OCI-LY7 (cell line): ENCODE measurements at places on chromosomes 5 and 9.

DNA sequence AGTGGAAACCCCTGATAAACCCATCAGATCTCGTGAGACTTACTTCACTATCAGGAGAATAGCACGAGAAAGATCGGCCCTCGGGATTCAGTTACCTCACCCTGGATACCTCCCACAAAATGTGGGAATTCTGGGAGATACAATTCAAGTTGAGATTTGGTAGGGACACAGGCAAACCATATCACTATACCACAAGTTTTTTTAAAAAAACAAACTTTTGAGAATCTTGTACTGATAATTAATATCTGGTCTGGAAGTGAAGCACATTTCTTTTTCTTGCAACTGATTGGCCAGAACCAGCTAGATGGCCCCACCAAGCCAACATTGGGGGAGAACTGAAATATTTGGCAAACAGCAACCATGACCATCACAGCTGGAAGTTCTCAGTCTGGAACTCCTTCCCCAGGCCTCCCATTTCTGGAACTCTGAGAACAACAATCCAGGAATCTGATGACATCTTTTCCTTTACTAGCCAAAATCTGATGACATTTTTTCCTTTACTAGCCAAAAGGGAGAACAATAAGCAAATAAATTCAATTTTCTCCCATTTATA is 51.8 kb upstream of the CDKN2B start:
- no peak for DNase-seq

DNA sequence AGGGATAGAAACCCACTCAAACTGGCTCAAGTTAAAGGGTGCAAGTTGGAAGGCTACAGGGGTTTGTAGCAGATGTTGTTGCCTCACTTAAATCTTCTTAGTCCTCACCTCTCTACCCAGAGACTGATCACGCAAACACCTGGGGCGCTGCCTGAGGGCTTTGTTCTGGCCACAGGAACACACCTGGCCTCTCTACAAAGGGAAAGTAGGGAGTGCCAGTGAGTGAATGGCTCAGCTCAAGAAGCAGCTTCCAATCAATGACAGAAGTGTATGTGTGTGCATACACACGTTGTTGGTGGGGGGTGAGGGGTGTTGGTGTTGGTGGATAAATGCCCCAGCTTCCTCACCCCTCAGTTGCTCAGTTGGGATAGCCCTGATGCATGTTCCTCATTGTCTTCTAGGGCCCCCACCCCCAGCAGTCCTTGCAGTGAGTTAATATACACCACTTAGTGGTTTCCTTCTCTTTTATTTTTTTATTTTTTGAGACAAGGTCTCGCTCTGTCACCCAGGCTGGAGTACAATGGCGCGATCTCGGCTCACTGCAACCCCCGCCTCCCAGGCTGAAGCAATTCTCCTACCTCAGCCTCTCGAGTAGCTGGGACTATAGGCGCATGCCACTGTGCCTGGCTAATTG is 30.6 kb upstream of the CTNNA1 start:
- no peak for DNase-seq

DNA sequence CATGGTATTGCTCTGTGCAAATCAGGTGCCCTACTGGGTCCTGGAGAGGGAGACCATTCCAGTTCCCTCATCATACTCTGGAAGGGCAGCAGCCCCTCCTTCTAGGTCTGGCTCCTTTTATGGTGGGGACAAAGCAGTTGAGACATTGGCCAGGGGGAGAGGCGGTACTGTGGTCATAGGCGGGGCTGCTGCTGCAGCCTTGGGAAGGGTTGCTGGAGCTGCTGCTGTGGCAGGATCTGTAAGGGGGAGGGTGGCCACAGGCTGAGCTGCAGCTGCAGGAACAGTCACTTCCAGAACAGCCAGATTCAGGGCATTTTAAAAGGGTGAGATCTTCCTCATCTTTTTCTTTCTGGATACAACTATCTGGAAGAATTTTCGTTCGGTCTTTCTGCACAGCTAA is 233.0 kb upstream of the SGCD start:
- DNase-seq, result no peak

DNA sequence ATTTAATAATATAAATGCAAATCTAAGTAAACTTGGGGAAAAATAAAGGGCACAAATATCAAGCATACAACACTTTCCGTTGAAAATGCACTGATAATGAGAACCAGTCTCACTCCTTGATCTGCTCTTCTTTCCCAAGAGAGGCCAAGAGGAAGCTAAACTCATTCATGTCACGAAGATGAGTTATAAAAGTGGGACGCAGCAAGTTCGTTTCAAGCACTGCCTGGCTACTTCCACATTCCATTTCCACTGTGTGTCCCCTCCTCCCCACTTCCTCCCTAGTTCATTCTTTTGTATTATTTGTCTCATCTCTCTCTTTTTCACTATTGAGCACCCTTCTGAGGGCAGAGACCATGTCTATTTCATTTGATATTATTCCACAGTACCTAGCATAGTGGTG is 158.1 kb downstream of the SLC24A2 start:
- DNase-seq, result no peak

- no peak for DNase-seq
These were observed 2.3 kb downstream of the SMIM3 start for GRCh38 chr5:150780816-150781221.

- DNase-seq, result no peak
These were observed 24.4 kb downstream of the SKIC3 start for GRCh38 chr5:95530416-95530815.

DNA sequence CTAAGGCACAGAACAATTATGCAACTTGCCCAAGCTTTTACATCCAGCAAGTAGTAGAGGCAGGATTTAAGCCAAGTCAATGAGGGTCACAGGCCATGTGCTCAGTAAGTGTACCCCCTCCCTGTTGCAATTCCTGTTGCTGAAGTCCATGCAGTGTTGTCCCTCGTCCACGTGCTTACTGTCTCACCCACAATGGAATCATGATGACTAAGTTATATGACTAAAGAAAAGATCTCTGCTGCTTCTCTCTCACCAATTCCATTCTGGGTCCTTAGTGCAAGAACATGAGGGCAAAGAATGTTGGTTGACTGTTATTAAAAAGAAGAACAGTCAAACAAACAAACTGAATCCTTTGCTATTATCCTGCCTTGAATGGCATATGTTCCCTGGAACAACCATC is 233.6 kb upstream of the SLC24A2 start:
- no peak for DNase-seq

DNA sequence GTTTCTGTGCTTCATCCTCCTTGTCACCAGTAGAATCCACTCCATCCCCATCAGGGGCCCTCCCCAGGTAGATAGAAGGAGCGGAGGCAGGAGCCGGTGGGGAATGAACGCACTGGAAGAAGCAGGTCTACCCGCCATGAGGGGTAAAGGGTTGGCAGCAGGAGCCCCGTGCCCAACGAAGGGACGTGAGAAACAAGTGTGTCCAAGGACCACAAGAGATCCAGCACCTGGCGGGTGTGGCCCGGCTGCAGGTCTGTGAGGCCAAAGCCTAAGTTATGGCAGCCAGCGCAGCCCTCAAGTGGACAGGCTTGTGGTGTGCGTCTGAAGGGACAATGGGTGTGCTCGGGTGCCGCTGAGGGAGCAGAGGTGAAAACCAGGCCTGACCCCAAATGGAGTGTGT is 94.3 kb downstream of the IRX2 start:
- no peak for DNase-seq

GRCh38 chr5:34045996-34046395 is 3.0 kb upstream of the C1QTNF3 start:
- no peak for DNase-seq

GRCh38 chr5:40733879-40734563 is 21.7 kb downstream of the TTC33 start:
- DNase-seq, result no peak

DNA sequence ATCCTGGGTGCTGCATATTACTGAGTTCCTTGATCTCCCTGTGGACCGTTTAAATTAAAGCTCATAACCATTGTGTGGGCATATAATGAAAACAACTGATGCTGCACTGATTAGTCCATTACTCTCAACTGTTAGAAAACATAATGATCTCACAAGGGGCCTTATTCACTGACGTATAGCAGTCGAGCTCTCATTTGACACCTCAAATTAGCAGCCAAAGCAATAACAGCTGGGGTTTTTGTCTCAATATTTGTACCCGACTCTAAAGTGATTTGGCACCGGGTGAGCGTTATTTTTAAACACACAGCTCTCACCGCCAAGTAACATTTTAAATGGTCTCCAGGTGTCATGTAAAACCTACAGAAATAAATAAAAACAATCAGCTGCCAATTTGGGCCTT is 252.2 kb upstream of the PANK3 start:
- DNase-seq, result no peak

- no peak for DNase-seq
These were observed 12.6 kb downstream of the HSD17B3 start for GRCh38 chr9:96289392-96289791.

- DNase-seq, result no peak
These were observed 74.5 kb downstream of the C7 start for GRCh38 chr5:40983781-40984180.

- DNase-seq, result no peak
These were observed 7.5 kb upstream of the PRSS3 start for GRCh38 chr9:33787839-33788238.

GRCh38 chr9:16682273-16682672 is 188.2 kb downstream of the BNC2 start:
- no peak for DNase-seq

GRCh38 chr5:36276864-36277263 is 24.8 kb downstream of the RANBP3L start:
- DNase-seq, result no peak

GRCh38 chr5:15926586-15926985 is 253.0 kb downstream of the MARCHF11 start:
- no peak for DNase-seq

DNA sequence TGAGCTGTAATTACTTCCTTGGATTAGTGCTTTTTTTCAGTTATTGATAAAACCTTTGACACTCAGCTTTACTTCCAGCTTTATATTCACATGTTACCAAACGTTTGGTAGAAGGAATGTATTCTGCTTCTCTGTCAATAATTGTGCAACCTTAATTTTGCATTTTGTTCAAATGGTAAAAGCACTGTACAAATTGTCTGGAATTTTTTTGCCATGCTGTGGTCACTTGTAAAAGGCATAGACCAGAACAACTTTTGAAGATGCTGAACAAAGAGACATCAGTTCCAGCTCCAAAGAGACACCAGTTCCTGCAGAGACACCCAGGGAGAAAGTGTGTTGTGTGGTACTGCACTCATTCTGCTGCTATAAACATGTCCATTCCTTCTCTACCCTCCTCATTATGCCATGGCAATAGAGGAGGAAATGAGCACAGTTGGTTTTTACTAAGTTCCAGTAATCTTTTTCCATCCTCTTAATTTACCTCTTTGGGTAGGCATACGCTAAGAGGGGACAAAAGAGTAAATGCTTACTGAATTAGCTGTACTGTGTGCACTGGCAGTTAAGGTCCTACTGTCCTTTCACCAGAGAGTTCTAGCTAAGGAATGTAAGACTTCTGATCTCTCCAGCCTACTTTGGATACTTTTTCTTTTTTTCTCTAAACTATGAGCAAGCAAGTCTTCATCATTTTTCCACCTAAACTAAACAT is 387.4 kb downstream of the FGF10 start:
- DNase-seq, result no peak

DNA sequence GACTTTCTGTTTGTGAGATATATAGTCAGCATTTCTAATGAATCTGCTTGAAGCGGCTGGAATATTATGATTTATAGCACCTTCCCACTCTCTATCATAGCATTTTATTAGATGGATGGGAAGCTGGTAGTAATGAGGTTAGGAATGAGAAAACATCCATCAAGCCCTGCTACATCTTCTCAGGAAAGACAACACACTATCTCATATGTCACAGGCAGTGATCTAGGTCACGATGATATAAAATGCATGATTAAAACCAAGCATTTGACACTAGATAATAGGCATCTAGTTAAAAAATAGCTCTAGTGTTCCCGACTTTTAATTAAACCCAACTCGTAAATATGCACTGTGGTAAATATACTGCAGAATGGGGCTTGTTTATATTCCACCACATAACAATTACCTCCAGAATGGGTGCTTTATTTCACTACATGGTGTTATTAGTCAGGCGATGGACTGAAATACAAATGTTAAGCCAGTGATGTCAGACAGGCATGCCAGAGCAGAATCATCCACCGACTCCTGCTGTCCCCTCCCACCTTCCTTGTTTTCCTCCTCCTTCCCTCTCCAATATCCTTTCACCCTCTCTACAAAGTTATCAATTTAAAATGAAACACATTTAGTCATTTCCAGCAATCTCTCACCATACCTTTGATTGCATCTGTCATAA is 286.8 kb downstream of the SPATA31D1 start:
- DNase-seq, result no peak

GRCh38 chr5:113378514-113378913 is 56.3 kb downstream of the TSSK1B start:
- no peak for DNase-seq

DNA sequence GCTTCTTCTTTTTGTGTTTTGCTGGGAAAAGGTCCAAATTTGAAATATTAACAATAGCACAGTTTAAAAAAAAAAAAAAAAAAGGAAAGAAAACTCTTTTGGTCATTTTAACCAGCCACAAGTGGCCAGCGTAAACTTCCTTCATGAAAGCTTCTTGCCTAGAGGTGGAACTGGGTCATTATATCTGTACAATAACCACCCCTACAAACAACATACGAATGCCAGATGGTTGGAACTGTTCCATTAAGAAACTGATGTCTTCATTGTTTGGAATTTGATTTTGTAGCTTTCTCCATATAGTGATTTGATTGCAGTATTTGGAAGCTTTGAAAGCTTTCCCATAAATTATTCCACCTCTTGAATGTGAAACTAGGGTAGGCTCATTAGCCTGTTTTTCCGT is 18.3 kb upstream of the LPAR1 start:
- DNase-seq, result no peak

DNA sequence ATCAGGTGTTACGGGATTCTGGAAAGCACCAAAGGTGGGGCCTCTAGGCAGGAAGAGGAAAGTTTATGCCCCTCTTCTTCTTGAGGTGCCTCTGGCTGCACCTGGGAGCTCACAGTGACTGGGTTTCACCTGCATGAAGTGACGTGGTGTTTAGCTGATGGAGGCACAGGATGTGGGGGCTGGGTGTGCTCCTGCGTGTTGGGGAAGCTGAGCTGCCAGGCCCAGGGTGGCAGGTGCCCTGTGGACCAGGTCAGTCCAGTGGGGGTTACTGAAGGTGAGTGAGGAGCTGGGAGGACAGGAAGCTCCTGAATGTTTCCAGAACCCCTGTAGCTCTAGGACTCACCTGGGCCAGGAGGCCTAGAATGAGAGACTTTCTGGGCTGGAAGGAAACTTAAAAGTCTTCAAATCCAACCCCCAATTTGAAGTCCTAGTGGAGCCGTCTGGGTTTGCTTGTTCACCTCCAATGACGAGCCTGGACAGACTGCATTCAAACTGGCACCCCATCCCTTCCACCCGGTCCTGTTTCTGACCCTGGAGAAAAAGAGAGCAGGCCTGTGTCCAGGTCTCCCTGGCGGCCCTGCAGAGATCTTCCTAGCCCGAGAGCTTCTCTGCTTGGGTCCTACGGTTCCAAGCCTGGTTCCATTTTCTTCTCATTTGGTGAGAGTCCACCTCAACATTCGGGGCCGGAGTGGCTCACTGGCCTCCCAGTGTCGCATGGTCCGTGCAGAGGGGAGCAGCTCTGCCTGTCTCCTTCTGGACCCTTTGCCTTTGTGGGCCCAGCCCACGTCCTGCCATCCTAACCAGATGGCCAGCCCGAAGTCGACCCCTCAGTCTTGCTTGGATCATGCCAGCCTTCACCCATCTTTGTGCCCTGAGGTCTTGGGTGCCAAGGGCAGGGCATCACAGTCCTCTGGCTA is 22.3 kb downstream of the TRAF1 start:
- DNase-seq, result peak; percentile 89

GRCh38 chr5:68424799-68425537 is 209.4 kb downstream of the PIK3R1 start:
- DNase-seq, result no peak

GRCh38 chr5:126373375-126374108 is 49.7 kb upstream of the GRAMD2B start:
- DNase-seq, result no peak

GRCh38 chr9:96186591-96187011 is 115.4 kb downstream of the HSD17B3 start:
- no peak for DNase-seq
